Activated CD4-positive, CD25-positive, alpha-beta regulatory T cell (primary cell): ENCODE measurements at places on chromosomes 12 and 14.

DNA sequence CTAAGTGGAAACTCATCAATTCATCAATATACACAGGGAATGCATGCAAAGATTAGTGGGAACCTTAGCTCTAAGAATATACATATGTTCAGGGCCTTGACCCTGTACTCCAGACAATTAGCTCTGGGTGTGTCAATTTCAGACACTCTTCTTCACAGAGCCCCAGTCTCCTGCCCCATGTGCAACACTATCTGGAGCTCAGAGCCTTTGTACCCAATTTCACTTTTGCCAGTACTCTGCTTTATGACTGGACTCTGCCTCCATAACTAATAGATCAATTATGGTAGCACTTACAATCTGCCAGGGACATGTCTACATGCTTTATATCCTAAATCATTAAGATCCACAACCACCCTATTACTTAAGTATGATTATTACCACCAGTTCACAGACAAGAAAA, 152.5 kb upstream of the PLEKHG7 start:
- DNase-seq, result no peak

DNA sequence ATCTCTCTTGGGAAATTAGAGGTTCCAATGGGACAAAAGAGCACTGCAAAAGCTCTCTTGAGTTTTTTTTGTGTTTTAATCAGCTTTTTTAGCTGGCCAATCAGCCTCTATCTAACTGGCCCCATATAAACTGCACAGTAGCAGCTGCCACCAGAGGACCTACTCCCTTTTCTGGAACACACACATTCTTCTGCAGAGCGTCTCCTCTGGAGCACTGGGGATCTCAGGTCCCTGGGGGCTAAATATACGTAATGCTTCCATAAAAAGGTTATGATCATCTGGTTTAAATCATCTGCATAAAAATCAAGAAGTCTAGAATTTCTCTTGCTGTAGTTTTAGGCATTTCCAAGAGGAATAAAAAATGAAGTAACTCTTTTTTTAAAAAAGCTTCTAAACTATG, 32.3 kb downstream of the TSPAN8 start:
- DNase-seq, result no peak

DNA sequence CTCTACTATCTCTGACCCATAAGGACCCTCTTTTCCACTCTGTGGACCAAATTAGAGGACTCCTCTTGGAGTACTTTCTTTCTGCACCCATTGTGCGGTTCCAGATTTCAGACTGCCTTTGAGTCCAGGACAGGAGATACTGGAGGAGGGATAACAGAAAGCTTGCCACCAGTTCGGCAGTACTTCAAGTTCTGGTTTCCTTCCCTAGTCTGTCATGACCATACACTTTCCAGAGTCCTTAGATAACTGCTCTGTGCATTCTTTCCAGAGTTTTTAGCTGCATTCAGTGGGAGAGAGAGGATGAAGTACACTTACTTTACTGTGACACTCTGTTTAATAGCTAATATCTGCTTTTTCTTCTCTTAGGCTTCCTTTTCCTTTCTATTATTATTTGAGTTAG, 54.8 kb upstream of the OSBPL8 start:
- DNase-seq, result no peak

- DNase-seq, result no peak
These were observed 590.5 kb upstream of the LRFN5 start for GRCh38 chr14:41016213-41016612.

GRCh38 chr12:110733089-110733715, 9.5 kb downstream of the PPP1CC start:
- DNase-seq, result no peak

DNA sequence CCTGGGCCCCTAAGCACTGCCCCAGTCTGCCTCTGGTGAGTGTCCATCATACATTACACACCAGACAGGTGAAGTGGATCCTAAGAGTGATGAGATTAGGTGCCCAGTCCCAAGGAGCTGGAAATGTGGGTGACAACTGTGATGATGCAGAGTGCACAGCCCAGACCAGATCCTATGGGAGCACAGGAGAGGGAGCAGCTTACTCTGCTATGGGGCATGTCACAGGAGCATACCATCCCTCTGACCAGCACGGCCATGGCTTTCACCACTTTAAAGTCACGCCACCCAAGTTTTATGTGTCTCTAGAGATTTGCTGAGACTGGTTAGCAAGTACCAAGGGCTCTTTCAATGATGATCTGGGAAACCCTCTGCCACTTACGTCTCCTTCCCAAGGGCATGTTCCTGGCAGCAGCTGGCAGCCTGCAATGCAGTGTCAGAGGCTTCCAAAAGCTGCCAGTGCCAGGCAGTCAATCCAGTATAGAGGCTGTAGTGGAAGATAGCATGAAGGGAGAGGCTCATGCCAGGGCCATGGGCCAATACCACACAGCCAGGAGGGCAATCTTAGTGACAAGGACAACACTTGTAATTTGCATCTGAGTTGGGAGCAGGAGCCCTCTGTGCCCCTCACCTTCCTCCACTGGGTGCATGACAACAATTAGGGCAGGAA, 40.2 kb downstream of the STAB2 start:
- DNase-seq, result no peak

DNA sequence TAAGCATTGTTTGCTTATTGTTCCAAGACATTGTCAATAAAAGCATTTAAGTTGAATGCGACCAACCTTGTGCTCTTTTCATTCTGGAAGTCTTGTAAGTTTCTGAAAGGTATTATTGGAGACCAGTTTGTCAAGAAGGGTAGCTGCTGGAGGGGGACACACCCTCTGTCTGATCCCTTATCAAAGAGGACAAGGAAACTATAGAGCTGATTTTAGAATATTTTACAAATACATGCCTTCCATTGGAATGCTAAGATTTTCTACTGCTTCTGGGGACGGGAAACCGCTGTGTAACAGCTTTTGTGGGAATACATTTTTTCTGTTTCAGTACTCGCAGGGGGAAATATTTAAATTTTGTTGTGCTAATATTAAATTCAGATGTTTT, 3.5 kb downstream of the FOS start:
- DNase-seq, result no peak

DNA sequence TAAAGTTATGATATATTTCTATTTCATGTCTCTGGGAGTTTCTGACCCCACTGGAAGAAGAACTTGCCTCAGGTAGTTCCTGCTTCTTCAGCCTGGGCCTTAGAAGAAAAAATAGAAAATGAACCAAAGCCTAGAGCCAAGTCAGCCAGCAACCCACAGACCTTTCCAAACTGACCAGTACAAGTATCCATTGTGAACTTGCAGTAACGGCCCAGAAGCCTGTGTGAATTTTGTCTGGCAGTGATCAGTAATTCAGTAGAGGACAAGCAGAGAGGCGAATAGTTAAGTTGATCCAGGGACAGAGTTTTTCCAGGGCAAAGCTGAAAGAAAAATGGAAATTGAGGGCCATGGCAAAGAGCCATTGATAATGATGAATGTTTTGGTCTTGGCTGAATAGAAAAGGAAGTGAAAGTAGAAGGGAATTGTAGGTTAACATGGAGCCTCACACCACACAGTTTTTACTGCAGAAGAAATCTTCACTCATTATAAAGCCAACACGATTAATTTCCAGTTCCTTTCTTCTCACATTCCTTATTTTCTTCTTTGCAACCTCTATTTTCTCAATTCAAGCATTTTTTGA, 311.8 kb downstream of the BTG1 start:
- DNase-seq, result no peak

GRCh38 chr14:46581036-46581671, 70.4 kb downstream of the RPL10L start:
- DNase-seq, result no peak

DNA sequence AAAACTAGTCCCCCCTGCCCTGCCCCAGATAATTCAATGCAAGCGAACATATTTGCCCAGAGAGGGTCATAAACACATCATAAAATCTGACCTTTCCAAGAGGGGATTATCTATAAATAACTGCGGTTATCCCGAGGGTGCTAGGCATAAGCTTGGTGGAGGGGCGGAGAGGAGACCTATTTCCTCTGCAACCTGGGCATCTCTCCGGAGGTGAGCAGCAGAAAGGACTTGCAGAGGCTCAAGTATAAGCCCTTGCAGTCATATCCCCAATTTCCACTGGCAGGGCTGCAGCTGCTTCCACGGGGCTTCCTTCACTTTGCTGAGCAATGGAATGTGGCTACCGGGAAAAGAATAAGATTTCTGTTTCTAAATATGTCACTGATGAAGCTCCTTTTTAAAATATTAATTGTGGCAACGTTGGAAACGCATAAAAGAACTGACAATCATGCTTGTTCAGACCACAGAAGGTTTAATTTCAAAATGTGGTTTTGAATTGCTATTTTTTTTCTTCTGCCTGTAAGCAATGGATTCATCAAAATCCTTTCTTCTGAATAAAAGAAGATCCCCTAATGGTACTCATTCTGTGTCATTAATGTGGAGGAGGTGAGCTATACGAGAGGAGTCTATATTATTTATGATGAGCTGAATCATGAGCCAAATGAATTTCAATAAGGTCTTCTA, 268.9 kb upstream of the ATP2B1 start:
- DNase-seq, result no peak

- no peak for DNase-seq
These were observed 86.4 kb upstream of the GPR68 start for GRCh38 chr14:91330856-91331255.

DNA sequence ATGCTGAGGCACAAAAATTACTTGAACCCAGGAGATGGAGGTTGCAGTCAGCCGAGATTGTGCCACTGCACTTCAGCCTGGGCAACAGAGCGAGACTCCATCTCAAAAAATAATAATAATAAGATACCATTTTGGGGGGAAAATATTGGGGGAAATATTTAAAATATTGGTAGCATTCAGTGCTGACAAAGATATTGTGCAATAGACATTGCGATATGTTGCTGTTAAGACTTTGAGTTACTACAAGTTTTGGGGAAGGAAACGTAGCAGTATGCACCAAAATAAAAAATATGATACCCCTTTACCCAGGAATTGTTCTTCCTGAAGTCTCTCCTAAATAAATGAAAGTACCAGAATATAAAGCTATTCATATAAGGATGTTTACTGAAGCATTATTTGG, 37.7 kb upstream of the MYBPC1 start:
- DNase-seq, result no peak

GRCh38 chr12:13208533-13209435, 12.3 kb downstream of the EMP1 start:
- DNase-seq, result no peak

- no peak for DNase-seq
These were observed 161.7 kb downstream of the ALX1 start for GRCh38 chr12:85441741-85442140.

DNA sequence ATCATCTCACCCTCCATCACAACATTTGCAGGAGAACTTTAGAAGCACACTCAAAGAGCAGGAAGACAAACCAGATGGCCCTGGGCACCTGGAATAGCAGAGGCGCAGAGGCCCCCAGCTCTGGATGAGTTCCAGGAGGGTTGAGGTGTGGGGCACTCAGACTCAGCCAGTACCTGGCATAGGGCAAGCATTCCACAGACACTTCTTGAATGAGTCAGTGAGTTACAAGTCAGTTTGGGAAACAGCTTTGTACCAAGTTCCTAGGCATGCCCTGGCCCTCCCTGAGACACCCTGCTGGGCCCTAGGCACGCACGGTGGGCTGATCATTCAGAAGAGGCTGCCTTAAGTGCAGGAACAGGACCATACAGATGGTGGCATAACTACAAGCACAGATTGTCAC, 54.3 kb downstream of the MAP3K9 start:
- DNase-seq, result no peak

GRCh38 chr12:110638796-110639195, 24.9 kb downstream of the TCTN1 start:
- no peak for DNase-seq

- DNase-seq, result no peak
These were observed 146.3 kb upstream of the KRAS start for GRCh38 chr12:25397001-25397400.

GRCh38 chr12:64558754-64559153, 51.5 kb upstream of the RASSF3 start:
- no peak for DNase-seq

GRCh38 chr12:128905003-128905544, 51.8 kb downstream of the GLT1D1 start:
- no peak for DNase-seq

DNA sequence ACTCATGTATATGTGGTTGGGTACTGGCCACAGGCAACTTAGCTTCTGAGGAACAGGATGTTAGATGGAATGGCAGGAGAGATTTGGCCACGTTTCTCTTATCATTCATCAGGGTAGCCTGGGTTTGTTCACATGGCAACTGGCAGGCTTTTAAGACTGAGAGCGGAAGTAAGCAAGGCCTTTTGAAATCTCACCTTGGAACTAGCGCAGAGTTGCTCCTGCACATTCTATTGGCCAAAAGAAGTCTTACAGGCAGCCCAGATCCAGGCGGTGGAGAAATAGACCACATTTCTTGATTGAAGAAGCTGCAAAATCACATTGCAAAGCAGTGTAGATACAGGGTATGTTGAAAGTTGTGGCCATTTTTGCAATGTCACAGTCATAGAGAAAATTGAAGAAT, 3.7 kb downstream of the CLEC4A start:
- DNase-seq, result no peak
